Activated CD4-positive, CD25-positive, alpha-beta regulatory T cell treated with anti-CD3 and anti-CD28 coated beads, Interleukin-2, amount 50 U/mL, for 24 hours (primary cell): ENCODE measurements at places on chromosomes 12 and 14.

- ATAC-seq, result no peak
Observed at GRCh38 chr12:11949738-11950411, 120.9 kb upstream of the BCL2L14 start.

DNA sequence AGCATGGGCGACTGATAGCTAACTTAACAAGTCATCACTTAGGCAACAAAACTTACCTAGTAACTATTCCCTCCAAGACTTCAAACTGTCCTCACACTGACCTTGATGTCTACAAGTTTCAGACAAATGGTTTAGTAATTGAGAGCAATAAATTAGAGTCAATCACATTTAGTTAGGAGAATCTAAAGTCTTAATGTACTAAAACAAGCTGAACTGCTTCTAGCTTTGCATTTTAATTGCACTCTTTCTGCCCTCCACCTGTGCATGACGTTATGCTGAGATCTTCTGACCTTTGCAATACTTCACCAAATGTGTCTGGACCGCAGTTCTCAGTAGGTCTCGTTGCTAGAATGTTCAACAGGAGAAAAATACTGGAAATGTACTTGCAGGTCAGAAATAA lies 158.0 kb downstream of the PIK3C2G start:
- ATAC-seq, result no peak

DNA sequence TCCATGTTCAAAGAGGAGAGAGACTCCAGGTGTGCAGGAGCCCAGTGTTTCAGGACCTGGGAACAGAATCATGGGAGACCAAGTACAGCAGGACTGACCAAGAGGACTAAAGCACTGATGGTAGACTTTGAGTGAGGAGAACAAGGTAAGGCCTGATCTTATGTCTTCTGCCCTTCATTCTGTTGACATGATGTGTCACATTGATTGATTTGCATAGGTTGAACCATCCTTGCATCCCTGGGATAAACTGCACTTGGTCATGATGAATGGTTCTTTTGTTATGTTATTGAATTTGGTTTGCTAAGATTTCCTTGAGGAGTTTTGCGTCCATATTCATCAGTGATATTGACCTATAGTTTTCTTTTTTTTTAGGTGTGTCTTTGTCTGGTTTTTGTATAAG lies 497.0 kb downstream of the TMEM121 start:
- no peak for ATAC-seq

DNA sequence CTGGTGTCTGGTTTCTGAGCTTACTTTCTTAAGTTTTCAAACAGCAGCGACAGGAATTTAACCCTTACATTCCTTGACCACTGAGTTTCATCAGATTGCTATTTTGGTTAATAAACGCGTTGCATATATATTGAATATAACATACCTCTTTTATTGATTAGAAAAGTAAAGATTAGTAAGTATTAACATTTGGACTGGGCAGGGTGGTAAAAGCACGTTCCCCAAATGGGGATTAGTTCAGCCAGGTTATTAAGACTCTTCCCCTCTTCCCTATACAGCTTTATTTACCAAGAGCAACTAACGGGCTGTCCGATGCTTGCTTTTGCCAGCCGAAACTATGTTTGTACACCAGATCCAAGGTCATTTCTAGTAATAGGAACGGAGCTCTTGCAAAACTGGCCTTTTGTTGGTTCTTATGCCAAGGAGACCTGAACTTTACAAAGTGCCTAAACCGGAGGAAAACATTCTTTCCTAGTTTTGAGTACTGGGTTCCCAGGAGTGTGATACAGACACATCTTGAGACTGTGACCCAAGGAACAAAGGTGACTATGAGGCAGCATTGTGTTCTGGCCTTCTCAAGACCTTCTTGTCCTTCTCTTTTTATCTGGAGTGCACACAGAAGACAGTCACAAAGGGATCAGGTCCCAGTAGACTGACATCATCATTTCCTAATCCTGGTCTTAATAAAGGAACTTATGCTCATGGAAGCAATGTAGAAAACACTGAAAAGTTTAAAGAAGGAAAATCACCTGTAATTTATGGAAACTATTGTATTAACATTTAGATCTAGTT lies 2.6 kb downstream of the GLRX5 start:
- no peak for ATAC-seq

GRCh38 chr12:131189781-131190180 lies 236.1 kb downstream of the ADGRD1 start:
- ATAC-seq, result no peak

- ATAC-seq, result no peak
Observed at GRCh38 chr12:15562263-15562662, 226.9 kb downstream of the EPS8 start.

- ATAC-seq, result peak; percentile 70
Observed at GRCh38 chr12:108573317-108573716, 10.9 kb downstream of the ISCU start.

DNA sequence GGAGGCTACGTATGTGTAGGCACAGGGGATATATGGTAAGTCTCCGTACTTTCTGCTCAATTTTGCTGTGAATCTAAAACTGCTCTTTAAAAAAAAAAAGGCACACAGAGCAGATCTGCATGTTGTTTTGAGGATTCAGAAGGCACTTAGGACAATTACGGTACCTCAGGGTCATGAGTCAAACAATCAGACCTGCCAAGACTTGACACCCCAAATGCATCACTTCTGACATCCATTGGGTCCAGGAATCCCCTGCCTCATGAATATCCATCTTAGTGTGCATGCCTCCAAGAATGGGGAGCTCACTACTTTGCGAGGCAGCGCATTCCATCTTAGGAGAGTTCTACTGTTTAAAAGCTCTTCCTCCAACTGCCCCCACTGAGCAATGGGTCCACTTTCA lies 3.0 kb downstream of the BDKRB2 start:
- ATAC-seq, result no peak

DNA sequence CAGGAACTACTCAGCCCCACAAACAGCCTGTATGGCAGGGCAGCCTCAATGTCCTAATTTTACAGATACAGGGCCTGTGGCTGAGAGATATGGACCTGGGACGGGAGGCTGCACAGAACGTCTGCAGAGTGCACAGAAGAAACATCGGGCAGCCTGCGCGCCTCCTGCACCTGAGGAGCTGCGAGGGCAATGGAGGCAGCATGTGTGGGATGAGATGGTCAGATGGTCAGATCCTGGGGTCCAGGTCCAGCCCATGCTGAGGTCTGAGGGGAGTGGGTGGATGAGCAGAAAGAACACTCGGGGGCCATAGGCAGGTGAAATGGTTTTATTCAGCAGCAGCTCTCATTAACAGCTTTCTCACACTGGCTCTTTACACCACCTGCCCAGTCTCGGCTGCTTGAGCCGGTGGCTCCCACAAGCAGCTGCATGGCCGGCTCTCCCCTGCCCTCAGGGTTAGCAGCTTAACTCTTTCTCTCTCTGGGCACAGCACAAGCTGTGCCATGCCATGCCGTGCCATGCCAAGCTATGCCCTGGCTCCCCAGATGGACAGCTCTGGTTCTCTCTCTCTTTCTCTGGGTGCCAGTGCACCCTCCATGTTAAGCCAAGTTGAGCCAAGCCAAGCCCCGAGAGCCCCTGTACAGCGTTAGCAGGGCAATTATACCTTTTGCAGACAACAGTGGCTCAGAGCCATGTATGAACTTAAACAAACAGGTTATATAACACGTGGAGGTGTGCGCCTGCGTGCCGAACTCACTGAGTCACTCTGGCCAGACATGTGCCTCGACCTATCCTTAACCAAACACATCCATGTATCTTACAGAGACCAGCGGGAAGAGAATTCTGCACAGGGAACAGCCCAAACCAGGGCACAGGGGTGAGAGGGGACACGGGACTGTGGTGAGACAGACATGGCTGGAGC lies 47.6 kb downstream of the RIMBP2 start:
- no peak for ATAC-seq

- ATAC-seq, result no peak
Observed at GRCh38 chr14:34750670-34751069, 36.3 kb upstream of the CFL2 start.

- no peak for ATAC-seq
Observed at GRCh38 chr14:90553921-90554336, 157.1 kb downstream of the CALM1 start.

- ATAC-seq, result no peak
Observed at GRCh38 chr14:55136885-55137786, 8.1 kb downstream of the LGALS3 start.

DNA sequence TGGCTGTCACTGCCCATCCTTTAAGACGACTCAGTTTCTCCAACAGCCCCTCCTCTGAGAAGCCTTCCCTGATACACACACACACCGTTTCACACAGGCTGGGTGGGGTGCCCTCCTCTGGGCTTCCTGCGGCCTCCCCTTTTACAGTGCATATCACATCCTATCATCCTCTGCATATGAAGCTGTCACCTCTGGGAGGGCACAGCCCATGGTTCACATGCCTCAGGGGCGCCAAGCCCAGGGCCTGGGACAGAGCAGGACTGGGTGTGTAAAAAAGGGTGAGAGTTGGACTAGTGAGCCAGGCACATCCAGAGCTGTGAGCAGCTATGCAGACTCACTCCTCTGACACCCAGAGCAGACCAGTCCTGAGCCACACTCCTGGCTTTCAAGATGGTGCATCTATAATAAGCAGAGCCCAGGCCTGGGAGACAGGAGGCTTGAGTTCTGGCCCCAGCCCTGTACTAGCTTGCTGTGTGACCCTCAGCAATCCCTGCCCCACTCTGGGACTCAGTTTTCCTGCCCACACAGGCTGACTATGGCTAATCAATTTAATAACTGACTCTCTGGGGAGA lies 62.6 kb downstream of the LGMN start:
- ATAC-seq, result no peak

- peak; percentile 9 for ATAC-seq
Observed at GRCh38 chr12:106954462-106955376, 988 bp upstream of the TMEM263 start.

DNA sequence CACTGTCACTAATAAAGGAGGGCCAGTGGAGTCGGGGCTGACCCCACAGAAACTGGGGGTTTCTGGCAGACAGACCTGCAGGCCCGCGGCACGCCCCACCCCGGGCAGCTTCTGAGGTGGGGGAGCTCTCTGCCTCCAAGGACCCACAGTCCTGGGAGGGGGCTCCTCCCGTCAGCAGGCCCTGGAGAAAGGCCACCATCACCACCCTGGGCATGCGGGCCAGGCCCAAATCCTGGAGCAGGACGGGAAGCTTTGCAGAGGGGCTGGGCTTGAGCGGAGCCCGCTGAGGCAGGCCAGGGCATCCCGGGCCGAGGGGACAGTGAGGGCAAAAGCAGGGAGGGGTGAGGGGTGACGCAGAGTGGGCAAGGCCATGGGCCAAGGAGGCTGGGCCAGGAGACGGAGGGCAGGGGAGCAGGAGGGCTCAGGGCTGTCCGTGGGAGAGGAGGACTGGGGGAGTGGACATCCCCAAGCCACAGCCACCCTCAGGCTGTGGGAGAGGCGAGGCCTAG lies 11.1 kb upstream of the GPR132 start:
- no peak for ATAC-seq

DNA sequence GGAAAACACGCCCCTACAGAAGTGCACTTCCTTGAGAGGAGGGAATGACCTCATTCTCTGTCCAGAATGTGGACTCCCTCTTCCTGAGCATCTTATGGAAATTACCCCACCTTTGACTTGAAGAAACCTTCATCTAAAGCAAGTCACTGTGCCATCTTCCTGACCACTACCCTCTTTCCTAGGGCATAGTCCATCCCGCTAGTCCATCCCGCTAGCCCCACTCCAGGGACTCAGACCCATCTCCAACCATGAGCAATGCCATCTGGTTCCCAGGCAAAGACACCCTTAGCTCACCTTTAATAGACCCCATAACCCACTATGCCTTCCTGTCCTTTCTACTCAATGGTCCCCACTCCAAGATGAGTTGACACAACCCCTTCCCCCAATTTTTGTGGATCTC lies 5.0 kb upstream of the INHBE start:
- ATAC-seq, result no peak

DNA sequence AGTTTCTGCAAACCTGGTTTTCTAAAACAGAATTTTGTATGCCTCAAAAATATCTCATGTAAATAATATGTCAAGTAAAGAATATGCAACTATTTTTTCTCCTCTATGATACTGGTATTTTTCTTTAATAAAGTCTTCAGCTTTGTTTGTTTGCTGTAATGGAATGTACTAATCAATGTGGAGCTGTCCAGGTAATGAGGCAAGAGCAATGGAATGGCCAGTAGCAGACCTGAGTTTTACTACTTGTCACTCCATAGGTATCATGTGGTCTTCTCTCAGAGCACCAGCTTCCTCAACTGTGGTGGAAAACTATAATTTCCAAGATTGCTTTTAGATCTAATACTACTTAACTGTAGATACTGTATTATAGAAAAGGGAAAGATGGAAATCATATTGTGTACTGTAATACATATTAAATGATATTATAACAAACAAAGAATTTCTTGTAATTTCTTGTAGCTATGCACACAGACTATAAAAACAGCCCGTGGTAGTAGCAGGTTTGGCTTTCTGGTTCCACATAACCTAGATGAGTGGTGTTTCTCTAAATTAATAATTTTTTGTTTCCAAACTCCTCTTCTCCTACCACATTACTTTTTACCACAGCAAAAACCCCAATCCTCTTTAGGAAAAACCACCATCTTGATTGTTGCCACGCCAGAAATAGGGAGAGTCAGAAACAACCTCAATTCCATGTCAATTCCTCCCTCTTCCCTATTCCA lies 70.6 kb downstream of the KIF21A start:
- no peak for ATAC-seq

- no peak for ATAC-seq
Observed at GRCh38 chr12:102095677-102096263, 24.1 kb downstream of the NUP37 start.
